ENCODE measurements at places on chromosomes 13 and 19.

DNA sequence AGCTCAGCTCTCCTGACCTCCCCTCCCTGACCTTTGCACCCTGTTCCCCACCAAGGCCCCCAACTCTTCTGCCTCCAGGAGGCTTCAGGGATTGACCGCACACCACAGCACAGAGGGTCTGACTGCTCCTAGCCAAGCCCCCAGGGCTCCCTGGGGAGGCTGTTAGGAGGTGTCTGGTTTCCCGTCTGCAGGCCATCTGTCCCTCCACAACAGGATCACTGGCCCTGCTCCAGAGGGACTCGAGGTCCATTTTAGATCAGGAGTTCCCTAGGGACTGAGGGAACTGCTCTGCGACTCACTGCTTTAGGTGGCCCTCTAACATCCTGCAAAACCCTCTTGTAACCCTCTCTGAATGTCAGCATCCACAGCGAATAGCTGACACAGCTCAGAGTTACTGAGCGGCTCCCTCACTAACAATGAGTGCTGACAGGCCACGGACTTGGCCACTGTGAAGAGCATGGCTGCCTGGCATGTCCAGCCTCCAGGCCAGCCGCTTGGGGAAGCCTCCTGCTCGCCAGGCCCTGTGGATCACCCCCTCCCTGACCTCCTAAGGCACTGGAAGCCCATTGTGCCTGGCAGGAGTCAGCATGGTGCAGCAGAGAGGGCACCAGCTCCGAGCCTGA, 17.7 kb downstream of the GRIK5 start:
- no peak for DNase-seq

DNA sequence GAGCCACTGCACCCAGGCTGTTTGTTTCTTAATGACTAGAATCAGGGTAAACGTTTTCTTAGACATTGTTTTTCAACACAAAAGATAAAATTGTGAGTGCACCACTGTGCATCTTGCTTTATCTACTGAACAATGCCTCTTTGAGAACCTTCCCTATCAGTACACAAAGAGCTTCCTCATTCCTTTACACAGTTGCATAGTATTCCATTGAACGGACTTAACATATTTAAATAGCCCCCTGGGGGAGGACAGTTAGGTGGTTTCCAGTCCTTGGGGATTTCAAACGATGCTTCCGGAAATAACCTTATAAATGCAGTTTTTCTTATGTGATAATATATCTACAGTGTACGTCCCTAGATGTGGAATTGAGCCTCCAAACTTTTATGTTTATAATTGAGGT, 8.6 kb downstream of the POLD1 start:
- DNase-seq = no peak

DNA sequence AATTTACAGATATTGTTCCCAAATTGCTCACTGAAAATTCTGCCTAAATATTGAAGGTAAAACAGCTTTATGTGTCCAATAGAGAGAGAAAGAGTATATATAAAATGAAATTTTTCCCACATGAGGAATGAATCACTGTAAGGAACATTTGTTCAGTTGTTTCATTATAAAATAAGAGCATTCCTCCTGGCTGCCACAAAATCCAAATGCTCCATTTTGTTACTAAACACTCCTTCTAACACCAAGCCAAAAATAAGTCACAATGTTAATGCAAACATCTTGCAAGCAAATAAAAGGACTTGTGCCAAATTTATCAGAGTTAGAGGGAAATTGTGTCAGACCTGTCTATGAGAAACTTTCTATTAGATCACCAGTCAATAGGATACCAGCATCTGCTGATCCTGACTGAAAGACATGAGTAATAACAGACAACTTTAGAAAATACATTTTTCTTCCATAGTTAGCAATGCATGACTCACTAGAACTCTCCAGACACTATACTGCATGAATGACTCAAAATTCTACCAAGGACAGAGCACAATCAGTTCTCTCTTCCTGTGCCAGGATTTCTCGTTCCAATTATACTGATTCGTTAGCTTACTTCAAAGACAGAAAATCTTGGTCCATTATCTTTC, 83.5 kb upstream of the FNDC3A start:
- DNase-seq = no peak

DNA sequence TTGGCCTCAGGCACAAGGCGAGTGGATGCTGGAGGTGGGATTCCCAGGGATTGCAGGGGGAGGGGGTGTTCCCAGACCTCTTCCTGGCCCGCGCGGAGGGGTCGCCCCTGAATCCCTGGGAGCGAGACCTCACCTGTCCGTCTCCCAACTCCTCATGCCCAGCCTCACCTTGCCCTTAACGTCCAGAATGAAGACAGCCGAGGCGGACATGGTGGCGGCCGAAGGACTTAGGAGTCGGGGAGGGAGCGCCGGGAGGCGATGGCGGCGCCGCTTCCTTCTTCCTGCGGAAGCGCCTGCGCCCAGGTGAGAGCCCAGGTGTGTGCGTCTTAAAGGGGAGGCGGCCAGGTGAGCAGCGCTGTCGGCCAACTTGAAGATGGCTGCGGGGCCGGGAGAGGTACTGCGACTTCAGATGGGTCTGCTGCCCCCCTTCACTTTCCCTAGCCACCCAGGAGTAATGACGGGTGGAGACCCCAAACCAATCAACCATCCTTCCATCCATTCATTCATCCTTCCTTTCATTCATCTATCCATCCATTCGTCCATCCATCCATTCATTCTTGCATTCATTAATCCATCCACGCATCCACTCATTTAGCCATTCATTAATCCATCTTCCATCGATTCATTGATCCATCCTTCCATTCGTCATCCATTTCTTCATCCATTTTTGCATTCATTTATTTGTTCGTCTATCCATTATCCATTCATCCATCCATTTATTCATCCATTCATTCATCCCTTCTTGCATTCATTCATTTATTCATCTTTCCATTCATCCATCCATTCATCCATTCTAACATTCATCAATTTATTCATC, at the start of gene AP1M2:
AP1M2 (minus strand) TSS at position 291 of the 817 bp plus-strand sequence; CDS start at position 210, 81 bp downstream.
- no peak for DNase-seq

GRCh38 chr19:41935760-41936415, 7.6 kb upstream of the ERFL start:
- no peak for DNase-seq

DNA sequence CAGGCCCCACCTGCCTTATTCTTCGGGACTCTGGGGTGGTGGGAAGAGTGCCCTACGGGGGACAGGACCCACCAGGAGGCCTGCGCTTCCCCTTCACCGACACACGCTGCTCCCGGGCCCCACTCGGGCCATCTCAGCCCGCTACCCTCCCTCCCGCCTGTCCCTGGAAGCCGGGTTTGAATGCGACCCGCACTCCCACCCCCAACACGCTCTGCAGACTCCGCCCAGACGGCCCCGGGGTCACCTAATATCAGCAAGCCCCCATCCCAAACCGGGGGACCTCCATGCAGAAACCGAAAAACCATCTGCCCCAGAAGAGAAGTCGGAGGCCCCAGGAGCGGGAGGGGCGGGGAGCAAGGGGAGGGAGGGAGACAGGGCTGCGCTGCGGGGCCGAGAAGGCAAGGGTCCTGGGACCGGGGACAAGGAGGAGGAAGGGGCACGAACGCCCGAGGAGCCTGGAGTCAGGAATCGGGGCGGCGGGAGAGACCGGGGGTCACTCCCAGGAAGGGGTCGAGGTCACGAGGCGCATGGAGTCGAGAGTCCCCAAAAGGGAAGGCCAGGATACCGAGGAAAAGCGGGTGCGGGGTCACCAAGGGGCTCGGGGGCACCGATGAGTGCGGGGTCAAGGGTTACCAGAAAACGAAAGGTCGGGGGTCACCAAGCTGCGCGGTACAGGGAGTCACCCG, 766 bp downstream of the SBNO2 start:
- DNase-seq = no peak

DNA sequence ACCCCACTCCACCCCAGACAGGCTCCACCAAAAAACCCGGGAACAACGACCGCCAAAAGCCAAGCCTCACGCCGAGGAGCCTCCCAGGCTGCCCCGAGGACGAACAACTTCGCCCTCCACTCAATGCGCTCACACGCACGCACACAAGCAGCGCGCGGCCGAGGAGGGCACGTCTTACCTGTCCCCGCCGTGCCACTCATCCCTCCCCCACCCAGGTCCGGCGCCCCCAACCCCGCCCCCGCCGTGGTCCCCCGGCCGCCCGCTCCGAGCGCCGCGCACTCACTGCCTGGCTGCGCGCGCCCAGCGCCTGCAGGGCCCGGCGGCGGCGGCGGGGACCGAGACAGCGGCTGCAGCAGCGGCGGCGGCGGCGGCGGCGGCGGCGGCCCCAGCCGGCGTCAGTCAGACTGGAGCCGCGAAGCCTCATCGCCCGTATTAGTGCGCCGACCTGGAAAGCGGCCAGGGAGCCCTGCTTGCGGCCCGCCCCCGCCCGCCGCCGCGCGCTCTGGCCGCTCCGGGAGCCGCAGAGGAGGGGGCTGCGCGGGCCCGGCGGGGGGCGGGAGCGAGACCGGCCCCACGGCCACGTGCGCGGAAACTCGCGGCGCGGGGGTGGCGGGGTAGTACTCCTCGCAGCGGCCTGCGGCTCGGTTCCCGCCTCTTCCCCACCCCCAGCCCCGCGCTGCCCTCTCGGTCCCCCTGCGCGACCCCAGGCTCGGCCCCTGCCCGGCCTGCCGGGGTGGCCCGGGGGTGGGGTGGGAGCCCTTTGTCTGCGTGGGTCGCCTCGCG, at the start of gene SMAD9:
SMAD9 (minus strand) TSS at position 406 of the 783 bp plus-strand sequence. CDS start 40,549 bp downstream, outside the sequence.
- DNase-seq = peak; percentile 33

GRCh38 chr13:113875429-113875815, 11.5 kb upstream of the GAS6 start:
- DNase-seq = no peak

GRCh38 chr13:112742583-112742982, 52.7 kb downstream of the ATP11A start:
- no peak for DNase-seq

- DNase-seq = no peak
These were observed 255.8 kb downstream of the B3GLCT start for GRCh38 chr13:31455581-31455980.

- no peak for DNase-seq
These were observed 58.2 kb downstream of the TSHZ3 start for GRCh38 chr19:31290931-31291590.

DNA sequence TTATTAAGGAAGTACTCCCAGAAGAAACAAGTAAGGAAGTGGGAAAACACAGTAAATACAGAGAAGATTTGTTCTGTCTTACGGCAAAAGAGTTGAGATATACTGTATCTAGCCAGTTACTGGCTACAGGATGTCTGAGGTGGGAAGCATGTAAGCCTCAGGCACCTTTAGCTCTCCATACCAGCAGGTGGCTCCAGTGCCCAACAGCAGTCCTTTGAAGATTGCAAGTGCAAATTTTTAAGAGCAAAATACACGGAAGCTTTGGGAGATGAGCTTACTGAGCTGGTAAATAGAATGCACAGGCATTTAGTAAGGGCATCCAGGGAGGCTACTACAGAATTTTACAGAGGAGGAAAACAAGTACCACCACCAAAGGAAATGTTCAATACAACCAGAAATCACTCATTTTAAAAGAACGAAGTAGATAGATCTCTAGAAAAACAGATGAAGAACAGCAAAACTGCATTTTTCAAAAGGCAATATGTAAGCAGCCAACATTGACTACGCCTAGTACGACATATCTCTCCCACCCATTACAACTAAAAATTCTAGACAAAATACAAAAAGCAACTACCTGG, 57.9 kb upstream of the VSTM2B start:
- peak; percentile 12 for DNase-seq

GRCh38 chr13:67075239-67075638, 154.9 kb downstream of the PCDH9 start:
- no peak for DNase-seq

- no peak for DNase-seq
These were observed 25.5 kb downstream of the KCTD12 start for GRCh38 chr13:76860706-76861105.

DNA sequence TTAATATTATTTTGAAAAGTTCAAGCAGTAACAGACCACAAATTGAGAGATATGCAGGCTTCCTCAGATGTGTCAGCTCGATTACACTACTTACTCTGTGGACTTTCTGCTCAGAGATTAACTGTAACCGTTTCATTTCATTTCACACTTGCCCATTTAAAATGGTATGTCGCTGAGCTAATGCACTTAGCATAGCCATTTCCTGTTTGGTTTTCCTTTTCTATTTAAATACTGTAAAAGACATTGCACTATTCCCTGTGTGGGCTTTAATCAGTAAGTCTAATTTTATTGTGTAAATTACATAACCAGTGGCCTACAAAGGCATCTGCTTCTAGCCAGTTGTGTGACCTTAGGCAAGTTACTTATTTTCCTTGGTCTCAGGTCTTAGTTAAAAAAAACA, 237.6 kb downstream of the LACC1 start:
- DNase-seq = no peak

DNA sequence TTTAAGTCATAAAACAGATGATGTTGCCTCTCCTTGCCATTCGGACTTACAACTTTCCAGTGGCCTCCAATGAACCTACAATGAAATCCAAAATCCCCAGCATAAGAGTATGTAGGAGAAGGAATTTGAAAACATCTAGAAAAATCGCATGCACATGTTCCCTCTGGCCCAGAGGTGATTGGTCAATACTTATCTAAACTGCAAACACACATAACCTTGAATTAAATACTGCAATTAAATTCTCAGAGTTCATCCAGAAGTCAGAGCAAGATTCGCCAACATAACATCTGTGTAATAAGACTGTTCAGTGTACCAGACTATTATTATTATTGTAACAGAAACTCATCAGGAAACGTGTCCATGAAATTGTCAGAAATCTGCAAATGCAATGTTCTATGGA, 82.2 kb upstream of the USP29 start:
- no peak for DNase-seq

GRCh38 chr13:93700115-93700514, 473.5 kb downstream of the GPC6 start:
- DNase-seq = no peak

DNA sequence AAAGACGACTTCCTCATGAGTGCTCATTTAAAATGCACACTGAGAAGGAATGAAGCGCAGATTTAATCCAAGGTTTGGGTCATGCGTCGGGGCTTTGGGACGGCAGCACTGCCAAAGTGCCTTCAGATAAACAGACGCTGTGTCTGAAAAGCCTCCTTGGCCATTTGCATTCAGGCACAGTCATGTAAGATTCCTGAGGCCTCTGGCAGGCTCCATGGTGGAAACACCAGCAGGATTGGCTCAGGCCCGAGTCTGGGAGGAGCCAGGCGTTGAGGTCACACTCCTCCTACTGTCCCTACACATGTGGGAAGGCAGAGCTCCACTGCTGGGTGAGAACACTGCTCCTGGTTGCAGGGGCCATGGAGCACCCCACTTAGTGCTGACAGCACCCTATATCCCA, 113.3 kb upstream of the KL start:
- DNase-seq = no peak

DNA sequence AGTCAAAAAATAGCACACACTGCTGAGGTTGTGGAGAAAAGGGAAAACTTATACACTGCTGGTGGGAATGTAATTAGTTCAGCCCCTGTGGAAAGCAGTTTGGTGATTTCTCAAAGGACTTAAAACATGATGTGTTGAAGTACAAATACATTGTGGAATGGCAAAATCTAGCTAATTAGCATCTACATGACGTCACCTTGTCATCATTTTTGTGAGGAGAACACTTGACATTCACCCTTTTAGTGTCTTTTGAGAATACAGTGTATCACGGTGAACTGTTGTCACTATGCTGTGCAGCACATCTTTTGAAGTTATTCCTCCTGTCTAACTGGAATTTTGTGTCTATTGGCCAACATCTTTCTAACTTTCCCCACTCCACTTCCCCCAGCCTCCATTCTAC, 5.6 kb downstream of the OR7A10 start:
- no peak for DNase-seq
